Right ventricle myocardium inferior (tissue), 1 donor: ENCODE measurements at places on chromosomes 2 and 18. TPM values are rescaled to one million over a fixed set of nuclear protein-coding genes. Genes with fewer than 3 reads are reported as not detected.

DNA sequence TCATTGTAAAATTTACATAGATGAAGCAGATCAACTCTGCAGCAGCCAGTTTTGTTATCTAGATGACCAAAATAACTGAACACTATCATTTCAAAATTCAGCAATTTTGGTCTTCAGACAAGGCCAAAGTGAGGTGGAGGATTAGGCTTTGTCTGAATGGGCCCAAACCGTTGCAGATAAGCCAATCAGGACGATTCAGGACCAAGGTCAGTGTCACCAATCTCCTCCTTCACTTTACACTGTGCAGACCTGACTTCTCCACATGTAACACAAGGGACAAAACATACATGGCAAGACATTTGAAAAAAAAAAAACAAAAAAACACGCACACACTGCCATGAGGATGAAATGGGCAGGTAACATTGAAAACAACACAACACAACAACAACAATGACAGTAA, 211.2 kb downstream of the NAPG start:
- no peak for DNase-seq

DNA sequence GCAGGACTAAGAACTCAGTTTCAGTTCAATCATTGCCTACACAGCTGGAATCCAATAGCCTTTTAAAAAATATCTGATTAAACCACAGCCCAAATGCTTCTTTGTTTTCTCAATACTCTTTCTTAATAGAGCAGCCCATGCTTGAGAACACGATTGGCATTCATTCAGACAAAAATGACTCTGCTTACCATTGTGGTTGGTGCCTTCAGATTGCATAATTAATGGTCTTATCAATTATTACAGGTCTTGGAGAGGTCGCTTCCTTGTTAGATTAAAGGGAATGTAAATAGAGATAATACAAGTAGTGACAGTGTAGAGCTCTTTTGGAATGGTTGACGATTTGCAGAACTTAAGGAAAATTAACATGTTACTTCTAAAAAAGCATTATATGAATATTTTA, 107.2 kb downstream of the RNF152 start:
- DNase-seq = no peak

RGPD4 gene
- 0.05 TPM for total RNA-seq

DNA sequence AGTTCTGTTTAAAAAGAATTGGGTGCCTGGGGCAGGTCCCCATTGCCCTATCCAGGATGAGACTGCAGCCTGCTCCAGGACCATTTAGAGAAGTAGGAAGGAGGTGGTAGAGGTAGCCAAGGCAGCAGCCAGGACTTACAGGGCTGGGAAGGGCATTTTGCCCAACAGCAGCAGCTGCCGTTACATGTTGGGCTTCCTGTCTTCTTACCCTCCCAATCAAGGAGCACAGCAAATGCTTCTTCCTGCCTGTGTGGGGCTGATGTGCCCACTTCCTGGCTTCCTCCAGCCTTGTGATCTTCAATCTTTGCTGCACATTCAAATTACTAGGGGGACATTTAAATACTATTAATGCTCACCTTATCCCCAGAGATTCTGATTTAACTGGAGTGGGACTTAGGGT, 112.0 kb downstream of the QPCT start:
- no peak for DNase-seq

DNA sequence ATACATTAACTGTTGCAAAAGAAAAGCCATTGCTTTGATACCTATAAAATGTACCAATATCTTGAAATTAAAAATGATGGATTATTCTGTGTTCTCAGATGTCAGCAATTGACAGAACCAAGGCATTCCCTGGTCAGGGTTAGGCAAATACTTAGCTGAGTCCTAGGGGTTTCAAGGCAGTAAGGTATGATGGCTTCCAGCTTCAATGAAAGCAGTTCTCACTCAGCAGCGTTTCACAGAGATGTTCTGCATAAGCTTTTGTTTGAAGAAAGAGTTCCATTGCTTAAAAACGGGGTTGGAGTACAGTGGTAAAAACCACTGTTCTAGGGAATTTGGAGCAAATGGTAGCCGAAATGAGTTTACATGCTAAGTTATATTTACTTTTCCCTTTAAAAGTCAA, 17.0 kb upstream of the KANSL1L start:
- DNase-seq = no peak

- DNase-seq = no peak
Observed at GRCh38 chr2:109080109-109080508, 48.9 kb upstream of the SH3RF3 start.

- DNase-seq = no peak
Observed at GRCh38 chr2:144437636-144438035, 82.3 kb downstream of the ZEB2 start.

HDAC4 gene
- 30.7 TPM for total RNA-seq

NAT8 gene
- total RNA-seq = not detected

SERPINB8 gene
- total RNA-seq = 2.2 TPM

DNA sequence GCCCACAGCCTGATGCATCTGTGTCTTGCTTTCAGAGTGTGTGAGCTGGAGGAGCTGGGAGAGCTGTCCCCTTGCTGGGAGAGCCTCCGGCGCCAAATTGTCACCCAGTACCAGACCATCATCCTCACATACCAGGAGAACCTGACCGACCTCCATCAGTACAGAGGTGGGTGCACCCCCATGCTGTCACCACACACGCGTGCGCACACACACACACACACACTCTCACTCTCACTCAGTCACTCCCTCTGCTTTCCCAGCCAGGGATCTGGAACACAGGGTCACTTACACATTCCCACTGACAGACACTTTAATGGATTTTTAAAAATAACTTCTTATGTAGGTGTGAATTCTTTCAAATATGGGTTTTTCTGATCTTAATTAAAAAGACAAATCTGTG, 64.5 kb downstream of the COA5 start:
- DNase-seq = no peak

GRCh38 chr2:172340394-172340793, 87.0 kb upstream of the ITGA6 start:
- no peak for DNase-seq

GRCh38 chr18:69982417-69982816, 34.7 kb upstream of the CD226 start:
- no peak for DNase-seq

DNA sequence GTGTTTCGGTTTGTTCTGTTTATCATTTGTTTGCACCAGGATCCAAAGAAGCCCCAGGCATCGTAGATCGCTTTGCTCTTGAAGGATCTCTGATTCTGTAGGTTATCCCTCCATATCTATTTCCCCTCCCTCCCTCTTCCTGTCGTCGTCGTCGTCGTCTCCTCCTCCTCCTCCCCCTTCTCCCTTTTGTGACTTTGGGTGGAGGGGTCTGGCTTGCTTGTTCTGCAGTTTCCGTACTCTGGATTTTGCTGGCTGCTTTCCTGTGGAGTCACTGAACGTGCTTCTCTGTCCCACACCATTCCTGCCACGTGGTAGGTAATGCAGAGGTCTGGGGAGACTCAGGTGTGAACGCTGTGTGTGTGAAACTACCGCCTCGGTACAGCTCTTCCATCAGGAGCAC, 225.0 kb downstream of the LDLRAD4 start:
- DNase-seq = no peak

DNA sequence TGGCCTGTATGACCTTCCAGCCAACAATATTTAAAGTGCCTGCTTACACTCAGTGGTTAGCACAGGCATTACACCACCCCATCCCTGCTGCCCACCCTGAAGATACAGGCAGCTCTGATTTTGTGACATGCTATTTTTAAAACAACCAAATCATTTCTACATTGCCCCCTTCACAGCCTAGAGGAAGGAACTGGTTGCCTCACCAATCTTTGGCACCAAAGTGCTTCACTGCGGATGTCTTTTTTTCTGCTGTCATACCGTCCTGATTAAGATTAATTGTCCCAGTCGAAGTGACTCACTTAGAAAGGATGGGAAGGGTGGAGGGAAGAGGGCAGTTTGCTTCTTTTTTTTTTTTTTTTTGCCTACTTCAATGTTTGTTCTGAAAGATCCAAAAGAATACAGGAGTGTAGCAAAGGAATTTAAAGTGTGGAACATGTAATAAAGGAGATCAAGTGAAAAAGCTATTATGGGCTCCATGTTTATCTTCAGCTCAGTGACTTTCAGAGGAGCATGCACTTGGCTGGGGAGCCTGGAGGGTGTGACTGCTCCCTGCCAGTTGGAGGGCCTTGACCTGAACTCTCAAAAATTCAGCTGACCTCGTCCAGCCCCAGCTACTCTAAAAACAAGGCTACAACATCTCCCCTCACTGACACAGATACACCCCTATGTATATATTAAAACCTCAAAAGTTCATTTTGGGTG, 501.1 kb upstream of the TNP1 start:
- DNase-seq = peak; percentile 61

DNA sequence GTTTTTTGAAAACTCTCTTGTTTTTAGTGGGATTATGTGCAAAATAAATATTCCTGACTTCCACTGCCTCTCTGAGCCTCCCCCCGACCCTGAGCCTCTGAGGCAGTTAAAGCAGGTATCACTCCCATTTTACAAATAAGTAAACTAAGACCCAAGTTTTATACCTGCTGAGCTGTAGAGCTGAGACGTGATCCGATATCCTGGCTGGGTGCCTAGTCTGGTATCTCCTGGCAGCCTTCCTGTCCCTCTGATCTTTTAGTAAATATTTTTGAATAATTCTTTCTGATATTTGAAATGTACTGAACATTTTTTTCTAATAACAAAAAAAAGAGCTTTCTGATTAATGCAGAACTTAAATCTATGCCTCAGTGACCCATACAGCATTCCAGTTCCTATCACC, 108.3 kb upstream of the NOSTRIN start:
- DNase-seq = no peak

DNA sequence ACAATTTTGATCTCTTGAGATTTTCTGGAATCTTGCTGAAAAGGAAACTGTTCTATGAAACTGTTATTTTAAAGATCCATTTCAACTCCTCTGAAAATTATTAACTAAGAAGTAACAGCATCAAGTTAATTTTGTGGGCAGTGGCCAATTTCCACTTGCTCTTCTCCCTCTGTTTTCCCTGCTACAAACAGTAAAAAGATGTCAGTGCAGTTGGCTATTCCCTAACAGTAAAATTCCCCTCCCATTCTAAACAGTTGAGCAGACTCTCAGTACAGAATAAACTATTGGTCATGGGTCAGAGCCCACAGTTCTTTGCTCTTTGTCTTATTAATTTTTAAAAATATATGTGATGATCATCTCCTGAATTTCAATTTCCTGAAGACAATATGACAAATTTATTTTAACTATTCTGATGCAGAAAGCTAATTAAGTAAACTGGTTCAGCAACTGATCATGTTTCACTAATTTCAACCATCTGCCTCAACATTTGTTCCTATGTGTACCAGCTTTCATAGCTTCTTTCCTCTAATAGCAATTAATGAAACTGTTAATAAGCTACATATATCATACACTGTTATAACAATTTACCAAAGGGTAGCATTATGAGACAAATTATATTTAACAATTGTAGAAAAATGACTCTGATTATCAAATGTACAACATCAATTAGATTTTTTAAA, 41.1 kb upstream of the GALNT5 start:
- no peak for DNase-seq

DNA sequence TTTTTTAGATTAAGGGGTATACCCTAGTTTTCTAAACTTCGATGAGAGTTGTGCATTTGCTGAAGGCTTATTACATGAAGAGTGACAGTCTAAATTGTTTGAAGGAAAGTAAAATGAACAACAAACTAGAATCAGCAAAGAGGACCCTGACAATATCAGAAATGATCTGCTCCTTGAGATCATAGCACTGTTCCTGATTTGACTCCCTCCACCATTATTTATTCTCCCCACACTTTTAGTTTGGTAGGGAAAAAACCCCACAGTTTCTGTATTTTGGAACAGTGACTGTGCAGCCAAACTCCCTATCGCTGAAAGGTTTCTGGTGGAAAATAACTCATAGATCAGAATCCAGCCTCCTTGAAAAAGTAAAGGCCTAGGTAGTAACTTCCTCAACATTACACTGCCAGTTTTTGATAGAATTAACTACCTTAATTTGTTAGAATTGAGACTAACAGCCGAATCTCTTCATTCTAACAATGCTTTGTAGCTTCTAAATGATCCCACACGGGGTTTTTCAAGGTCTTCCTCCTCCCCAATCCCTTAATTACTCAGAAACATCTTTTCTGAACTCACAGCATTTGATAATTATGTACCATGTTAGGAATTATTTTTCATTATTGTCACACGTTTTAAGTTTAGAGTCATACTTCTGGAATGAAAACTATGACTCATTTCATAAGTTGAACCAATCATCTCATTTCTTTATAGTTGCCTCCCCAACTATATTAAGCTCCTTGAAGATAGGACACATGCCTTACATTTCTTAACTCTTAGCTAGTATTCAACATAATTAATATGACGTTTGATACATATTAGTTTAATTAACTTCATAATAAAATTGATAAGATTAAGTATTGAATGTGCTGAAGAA, 2.9 kb downstream of the MYL12A start:
- no peak for DNase-seq

GRCh38 chr2:27308359-27308881, at the start of gene UCN:
Gene UCN, minus strand, starts transcription at chr2:27308445. Its CDS starts 550 bp downstream, at chr2:27307895.
- no peak for DNase-seq

FAM228A gene
- 0.22 TPM for total RNA-seq

REG1B gene
- total RNA-seq = not detected

THSD7B gene
- total RNA-seq = 0.27 TPM
